ENCODE measurements at places on chromosomes 7 and 10. TPM values are rescaled to one million over a fixed set of nuclear protein-coding genes. Genes with fewer than 3 reads are reported as not detected.

Gene TEX36
- total RNA-seq = not detected

Gene ABCA13
- 1.1 TPM for total RNA-seq

Gene PTF1A
- total RNA-seq = not detected

Gene ERCC6
- total RNA-seq = 59.9 TPM

Gene LIPK
- total RNA-seq = not detected

Gene YAE1
- total RNA-seq = 3.7 TPM

Gene COMMD3
- total RNA-seq = 30.6 TPM

Gene CLEC5A
- total RNA-seq = not detected

Gene ADAM8
- 148 TPM for total RNA-seq

Gene PPP1R17
- not detected for total RNA-seq

Gene CYTH3
- 14.3 TPM for total RNA-seq

Gene C10orf62
- total RNA-seq = not detected

DNA sequence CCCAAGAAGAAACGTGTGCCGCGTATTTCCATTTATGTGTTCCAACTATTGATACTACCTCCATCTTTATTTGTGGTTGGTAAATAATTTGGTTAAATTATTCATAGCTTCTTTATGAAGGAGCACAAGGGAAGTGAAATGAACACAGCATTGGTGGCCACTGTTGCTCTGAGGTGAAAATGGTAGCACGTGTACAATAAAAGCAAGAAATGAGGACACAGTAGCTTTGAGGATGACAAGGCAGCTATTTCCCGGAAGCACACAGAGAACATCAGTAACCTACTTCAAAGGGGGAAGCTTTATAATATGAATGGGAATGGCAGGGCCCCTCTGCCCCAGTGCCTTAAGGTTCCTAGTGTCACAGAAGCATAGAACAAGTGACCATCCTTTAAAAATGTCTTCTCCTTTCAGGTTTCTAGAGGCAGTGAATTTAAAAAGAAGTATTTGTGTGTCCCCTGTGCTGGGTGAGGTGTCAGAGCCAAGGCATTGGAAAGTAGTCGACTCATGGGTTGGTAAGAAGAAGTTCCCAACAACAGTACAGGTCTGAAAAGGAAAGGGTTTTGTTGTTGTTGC lies 78.8 kb downstream of the SGMS1 start:
- no peaks in the 10 kb centered on the region for H3K36me3 ChIP-seq
- peak overlapping the region; percentile 20 for H3K4me3 ChIP-seq
- no peak for DNase-seq

DNA sequence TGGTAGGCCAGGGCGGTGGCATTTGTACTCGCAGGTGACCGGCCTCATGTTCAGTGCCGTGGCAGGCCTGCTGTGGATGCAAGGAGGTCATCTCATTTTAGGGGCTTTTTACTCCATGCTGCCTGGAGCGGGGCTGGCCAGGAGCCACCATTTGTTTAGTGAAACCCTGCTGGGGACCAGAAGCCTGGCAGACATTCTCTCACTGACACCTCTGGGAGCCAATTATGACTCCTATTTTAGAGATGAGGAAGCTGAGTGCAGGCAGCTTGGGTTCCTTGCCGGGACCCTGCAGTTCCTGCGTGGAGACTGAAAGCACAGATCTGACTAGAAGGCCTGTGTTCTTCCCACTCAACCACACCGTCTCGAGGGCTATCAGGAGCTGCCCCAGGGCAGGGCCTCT lies 186.6 kb downstream of the FANK1 start:
- H3K4me3 ChIP-seq = no peak overlapping the region
- H3K4me1 ChIP-seq = no peaks in the 10 kb centered on the region
- H3K27me3 ChIP-seq = no peaks in the 10 kb centered on the region
- H3K36me3 ChIP-seq = no peaks in the 10 kb centered on the region

GRCh38 chr7:138667535-138668228 lies 33.5 kb downstream of the SVOPL start:
- no peak overlapping the region for H3K4me3 ChIP-seq
- DNase-seq = no peak
- no peak overlapping the region for H3K27ac ChIP-seq
- H3K4me1 ChIP-seq = no peaks in the 10 kb centered on the region
- H3K36me3 ChIP-seq = no peaks in the 10 kb centered on the region

GRCh38 chr10:44393834-44394547 lies 9.1 kb upstream of the CXCL12 start:
- H3K27ac ChIP-seq = no peak overlapping the region
- no peaks in the 10 kb centered on the region for H3K36me3 ChIP-seq
- H3K4me1 ChIP-seq = no peaks in the 10 kb centered on the region
- H3K4me3 ChIP-seq = no peak overlapping the region

GRCh38 chr10:16478801-16479200 lies 42.0 kb downstream of the PTER start:
- H3K36me3 ChIP-seq = peaks cover 11% of the 10 kb centered on the region
- no peak for DNase-seq
- H3K4me3 ChIP-seq = no peak overlapping the region
- H3K4me1 ChIP-seq = no peaks in the 10 kb centered on the region
- H3K27me3 ChIP-seq = no peaks in the 10 kb centered on the region

- peak overlapping the region; percentile 100 for H3K4me3 ChIP-seq
- H3K27me3 ChIP-seq = no peaks in the 10 kb centered on the region
- peak overlapping the region; percentile 98 for H3K27ac ChIP-seq
- peaks cover 76% of the 10 kb centered on the region for H3K36me3 ChIP-seq
- DNase-seq = no peak
Measured at GRCh38 chr10:3780021-3780770, 4.8 kb downstream of the KLF6 start.

- H3K27me3 ChIP-seq = peaks cover 1% of the 10 kb centered on the region
- no peaks in the 10 kb centered on the region for H3K4me1 ChIP-seq
- H3K4me3 ChIP-seq = no peak overlapping the region
- H3K36me3 ChIP-seq = no peaks in the 10 kb centered on the region
Measured at GRCh38 chr10:33441561-33441960, 107.1 kb upstream of the NRP1 start.

DNA sequence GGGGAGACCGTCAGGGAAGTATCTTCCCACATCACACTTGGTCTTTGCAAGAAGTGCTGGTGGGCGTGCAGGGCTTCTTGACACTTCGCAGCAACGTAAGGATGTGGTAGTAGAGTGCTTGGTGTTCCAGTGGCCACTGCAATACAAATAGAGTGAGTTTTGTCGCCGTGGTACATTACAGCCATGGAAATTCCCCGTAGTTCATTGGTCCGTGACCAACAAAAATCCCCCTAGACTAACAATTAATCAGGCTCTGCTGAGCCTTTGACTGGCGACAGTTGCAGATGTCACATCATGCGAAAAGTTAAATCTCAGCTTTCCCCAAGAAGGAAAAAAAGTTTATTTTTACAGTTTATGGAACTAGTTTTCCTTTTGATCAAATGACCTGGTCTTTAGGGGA lies 134.7 kb downstream of the MGMT start:
- H3K27me3 ChIP-seq = no peaks in the 10 kb centered on the region
- H3K27ac ChIP-seq = no peak overlapping the region
- DNase-seq = no peak
- no peak overlapping the region for H3K4me3 ChIP-seq
- no peaks in the 10 kb centered on the region for H3K4me1 ChIP-seq
- H3K36me3 ChIP-seq = no peaks in the 10 kb centered on the region

- H3K27ac ChIP-seq = no peak overlapping the region
- no peaks in the 10 kb centered on the region for H3K4me1 ChIP-seq
- peaks cover 2% of the 10 kb centered on the region for H3K27me3 ChIP-seq
- H3K4me3 ChIP-seq = no peak overlapping the region
- H3K36me3 ChIP-seq = no peaks in the 10 kb centered on the region
Measured at GRCh38 chr10:84076047-84076388, 63.3 kb upstream of the GHITM start.

DNA sequence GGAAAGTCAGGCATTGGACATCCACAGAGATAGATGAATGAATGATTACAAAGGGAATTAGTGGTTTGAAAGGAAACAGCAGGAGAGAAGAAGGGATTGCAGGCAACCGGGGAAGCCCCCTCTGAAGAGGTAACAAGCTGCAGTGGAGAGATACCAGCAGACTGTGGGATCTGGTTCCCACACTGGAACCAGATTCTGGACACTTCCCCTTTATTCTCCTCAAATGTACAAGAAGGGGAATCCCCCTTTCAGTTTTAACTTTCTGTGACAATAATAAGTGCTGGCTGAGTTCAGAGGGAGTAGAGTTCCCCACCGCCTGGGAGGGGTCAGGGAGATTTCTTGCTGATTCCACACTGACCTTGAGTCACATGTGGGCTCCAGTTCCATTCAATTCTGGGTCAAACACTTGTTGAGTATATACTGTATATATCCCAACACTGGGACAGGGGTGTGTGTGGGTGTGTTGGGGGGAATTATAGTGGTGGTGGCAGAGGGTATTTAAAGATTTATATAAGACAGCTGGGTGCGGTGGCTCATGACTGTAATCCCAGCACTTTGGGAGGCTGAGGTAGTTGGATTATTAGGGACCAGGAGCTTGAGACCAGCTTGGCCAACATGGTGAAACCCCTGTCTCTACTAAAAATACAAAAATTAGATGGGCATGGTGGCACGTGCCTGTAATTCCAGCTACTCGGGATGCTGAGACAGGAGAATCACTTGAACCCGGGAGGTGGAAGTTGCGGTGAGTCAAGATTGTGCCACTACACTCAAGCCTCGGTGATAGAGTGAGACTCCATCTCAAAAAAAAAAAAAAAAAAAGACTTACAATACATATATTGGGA lies 16.5 kb upstream of the DDIT4 start:
- H3K4me3 ChIP-seq = no peak overlapping the region
- H3K36me3 ChIP-seq = no peaks in the 10 kb centered on the region
- DNase-seq = no peak
- peaks cover 57% of the 10 kb centered on the region for H3K4me1 ChIP-seq

GRCh38 chr10:48306265-48306869 lies at the start of gene MAPK8:
Gene MAPK8 (plus strand): TSS chr10:48306677. CDS start chr10:48401661, 94,984 bp downstream.
- H3K27ac ChIP-seq = peak within 1 kb of the TSS; percentile 90
- H3K27me3 ChIP-seq = no peaks in the 10 kb centered on the region
- peak; percentile 92 for DNase-seq
- peaks cover 13% of the 10 kb centered on the region for H3K4me1 ChIP-seq
- no peaks in the 10 kb centered on the region for H3K36me3 ChIP-seq
- peak within 1 kb of the TSS; percentile 85 for H3K4me3 ChIP-seq

DNA sequence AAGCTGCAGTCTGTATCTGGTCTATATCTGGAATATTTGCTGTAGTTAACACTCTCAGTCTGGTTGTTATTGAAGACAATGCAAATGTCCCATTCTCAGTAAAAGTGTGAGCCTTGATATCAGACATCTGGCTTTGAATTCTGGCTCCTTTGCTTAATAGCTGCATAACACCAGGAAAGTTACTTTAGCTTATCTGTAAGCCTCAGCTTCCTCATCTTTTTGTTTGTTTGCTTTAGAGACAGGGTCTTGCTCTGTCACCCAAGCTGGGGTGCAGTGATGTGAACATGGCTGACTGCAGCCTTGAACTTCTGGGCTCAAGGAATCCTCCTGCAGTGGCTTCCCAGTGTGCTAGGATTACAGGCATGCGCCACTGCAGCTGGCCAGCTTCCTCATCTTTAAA lies 41.3 kb downstream of the CNNM2 start:
- DNase-seq = no peak
- no peaks in the 10 kb centered on the region for H3K4me1 ChIP-seq
- H3K27me3 ChIP-seq = no peaks in the 10 kb centered on the region
- no peak overlapping the region for H3K4me3 ChIP-seq

DNA sequence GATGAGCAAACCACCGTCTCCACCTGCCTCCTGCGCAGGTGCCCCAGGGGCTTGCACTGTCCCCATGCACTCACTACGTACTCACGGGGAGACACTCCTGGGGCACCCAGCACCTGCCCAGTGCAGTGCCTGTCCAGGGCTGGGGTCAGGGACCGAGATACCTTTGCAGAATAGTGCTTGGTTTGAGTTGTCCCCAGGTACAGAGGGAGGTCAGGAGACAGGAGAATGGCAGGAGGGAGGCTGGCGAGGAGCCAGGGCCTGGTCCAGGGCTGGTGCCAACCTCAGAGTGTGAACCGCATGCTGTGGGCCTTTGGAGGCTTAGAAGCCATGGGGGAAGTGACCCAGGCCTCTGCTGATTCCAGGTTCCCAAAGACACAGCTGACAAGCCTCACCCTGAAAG lies 110.1 kb upstream of the GPR26 start:
- DNase-seq = no peak
- no peak overlapping the region for H3K27ac ChIP-seq
- H3K4me3 ChIP-seq = no peak overlapping the region
- H3K36me3 ChIP-seq = no peaks in the 10 kb centered on the region
- H3K27me3 ChIP-seq = no peaks in the 10 kb centered on the region
- H3K4me1 ChIP-seq = no peaks in the 10 kb centered on the region

DNA sequence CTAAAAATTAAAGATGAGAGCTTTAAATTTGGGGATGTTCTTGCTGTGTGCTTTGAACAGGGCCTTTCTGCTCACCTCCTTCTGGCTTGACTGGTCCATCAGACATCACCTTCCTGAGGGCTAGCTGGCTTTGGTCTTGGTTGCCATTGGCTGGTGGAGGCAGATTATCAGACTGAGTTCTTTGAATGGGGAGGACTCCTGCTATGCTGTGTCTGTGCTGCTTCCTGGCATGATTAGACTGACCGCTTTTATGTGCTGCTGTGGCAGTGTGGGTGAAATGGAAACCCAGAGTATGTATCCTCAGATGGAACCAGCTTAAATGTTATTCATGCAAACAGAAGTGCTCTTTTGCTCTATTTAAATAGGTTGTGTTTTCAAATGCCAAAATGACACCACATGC lies 341.6 kb downstream of the PCLO start:
- no peaks in the 10 kb centered on the region for H3K36me3 ChIP-seq
- no peak for DNase-seq
- no peaks in the 10 kb centered on the region for H3K27me3 ChIP-seq
- H3K4me1 ChIP-seq = no peaks in the 10 kb centered on the region
- H3K27ac ChIP-seq = no peak overlapping the region

GRCh38 chr7:16417906-16418305 lies 3.4 kb downstream of the CRPPA start:
- H3K4me3 ChIP-seq = no peak overlapping the region
- DNase-seq = no peak
- no peaks in the 10 kb centered on the region for H3K36me3 ChIP-seq
- no peaks in the 10 kb centered on the region for H3K27me3 ChIP-seq

- no peak overlapping the region for H3K4me3 ChIP-seq
- DNase-seq = peak; percentile 54
- no peak overlapping the region for H3K27ac ChIP-seq
- peaks cover 8% of the 10 kb centered on the region for H3K27me3 ChIP-seq
Measured at GRCh38 chr10:98045785-98046389, 15.5 kb upstream of the CRTAC1 start.

DNA sequence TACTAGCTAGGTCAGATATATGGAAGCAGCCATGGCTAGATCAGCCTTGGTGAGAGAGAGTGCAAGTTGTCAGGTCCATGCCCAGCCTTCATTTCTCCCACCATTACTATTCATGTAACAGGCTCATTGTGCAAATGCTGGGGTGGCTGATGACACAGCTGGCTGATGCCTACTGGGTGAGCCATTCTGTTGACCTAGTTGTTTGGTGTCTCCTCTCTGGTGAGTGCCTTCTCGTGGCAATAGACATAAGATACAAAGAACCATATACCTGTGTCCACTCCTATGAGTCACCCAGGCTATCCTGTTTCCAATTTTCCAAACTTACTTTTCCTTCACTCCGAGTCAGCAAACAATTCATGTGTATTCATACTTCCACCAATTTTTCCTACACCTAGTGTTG lies 46.0 kb downstream of the ZNF25 start:
- H3K27ac ChIP-seq = no peak overlapping the region
- H3K36me3 ChIP-seq = no peaks in the 10 kb centered on the region
- H3K4me3 ChIP-seq = no peak overlapping the region
- DNase-seq = no peak
